ENCODE measurements at places on chromosomes 16 and 17.

DNA sequence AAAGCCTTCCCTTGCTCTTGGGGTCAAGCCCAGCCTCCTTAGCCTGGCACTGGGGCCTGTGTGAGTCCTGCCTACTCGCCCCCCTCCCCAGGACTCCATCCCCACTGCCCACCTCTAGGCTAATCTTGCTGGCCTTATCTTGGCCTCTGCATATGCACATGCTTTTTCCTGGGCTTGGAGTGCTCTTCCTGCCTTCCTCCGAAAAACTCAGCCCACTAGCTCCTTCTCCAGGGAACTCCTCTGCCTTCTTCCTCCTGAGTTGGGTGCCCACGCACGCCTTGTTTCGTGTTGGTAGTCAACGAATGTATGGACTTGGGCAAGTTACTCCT lies 16.5 kb downstream of the TBX2 start:
- DNase-seq = no peak

DNA sequence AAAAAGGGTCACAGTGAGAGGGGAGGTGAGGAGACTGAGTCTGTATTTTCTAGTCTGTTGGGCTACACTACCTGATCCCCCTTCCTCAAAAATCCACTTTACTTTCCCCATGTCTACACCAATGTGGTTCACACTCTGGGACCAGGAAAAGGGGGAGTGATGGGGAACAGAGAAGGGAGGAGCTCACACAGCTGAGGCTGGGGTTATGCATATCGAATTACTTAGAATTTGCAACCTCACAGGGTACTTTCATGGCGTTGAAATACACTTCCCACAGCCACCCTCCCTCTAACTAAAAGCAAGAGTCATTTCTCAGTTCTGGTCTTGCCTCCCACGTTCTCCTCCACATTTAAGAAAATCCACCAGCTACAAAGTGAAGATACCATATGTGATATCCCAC lies 14.1 kb downstream of the MAPT start:
- no peak for DNase-seq

- DNase-seq = peak; percentile 35
Measured at GRCh38 chr16:11871193-11871592, 19.9 kb upstream of the RSL1D1 start.

GRCh38 chr17:55421179-55421934 lies at the start of gene MMD:
Gene MMD, minus strand, starts transcription at chr17:55421835. Its CDS starts 140 bp downstream, at chr17:55421695.
- no peak for DNase-seq

DNA sequence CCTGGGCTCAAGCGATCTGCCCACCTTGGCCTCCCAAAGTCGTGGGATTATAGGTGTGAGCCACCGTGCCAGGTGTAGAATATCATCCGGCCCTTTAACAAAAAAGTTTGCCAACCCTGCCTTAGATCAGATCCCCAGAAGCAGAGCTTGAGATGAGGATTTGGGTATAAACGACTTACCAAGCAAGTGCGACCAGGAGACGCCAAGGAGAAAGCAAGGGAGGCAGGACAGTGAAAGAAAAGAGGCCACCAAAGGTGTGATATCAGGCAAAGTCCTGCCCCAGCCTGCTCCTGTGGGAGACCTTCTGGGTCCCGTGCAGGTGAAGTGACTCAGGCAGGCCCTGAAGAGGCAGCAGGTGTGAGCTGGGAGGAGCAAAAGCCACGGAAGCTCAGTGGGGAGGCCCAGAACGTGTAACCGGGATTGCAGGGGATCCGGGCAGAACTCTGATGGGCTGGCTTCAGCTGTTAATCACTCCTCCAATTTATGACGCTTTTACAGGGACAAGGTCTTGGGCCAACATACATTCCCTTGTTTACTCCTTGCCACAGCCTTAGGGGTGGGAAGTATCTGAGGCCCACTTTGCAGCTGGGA lies 14.1 kb upstream of the CALB2 start:
- no peak for DNase-seq
